ENCODE measurements at places on chromosomes 6 and 20.

DNA sequence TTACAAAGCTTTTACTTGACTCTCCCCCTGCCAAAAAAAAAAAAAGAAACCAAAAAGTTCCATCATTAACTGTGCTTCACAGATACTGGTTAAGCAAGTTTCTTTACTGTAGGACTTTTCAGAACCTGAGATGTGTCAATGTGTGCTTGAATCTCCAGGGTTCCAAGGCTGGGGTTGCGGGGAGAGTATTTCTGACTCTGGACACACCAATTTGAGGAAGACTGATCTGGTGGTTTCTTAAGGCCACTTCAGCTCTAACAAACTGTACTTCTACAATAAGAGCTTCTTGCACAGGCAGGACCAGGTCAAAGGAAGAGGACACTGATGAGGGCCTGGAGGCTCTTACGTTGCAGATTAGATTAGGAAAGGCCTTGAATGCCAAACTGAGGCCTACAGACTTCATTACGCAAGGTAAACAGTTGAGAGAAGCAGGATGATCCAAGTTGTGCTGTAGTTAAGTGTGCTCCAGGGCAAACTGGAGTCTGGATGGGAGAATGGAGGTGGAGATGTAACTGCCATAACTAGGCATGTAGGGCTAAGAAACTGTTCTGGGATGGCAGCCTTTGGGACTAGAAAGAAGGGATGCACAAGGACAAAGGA, 24.4 kb downstream of the COMMD7 start:
- DNase-seq, result no peak

DNA sequence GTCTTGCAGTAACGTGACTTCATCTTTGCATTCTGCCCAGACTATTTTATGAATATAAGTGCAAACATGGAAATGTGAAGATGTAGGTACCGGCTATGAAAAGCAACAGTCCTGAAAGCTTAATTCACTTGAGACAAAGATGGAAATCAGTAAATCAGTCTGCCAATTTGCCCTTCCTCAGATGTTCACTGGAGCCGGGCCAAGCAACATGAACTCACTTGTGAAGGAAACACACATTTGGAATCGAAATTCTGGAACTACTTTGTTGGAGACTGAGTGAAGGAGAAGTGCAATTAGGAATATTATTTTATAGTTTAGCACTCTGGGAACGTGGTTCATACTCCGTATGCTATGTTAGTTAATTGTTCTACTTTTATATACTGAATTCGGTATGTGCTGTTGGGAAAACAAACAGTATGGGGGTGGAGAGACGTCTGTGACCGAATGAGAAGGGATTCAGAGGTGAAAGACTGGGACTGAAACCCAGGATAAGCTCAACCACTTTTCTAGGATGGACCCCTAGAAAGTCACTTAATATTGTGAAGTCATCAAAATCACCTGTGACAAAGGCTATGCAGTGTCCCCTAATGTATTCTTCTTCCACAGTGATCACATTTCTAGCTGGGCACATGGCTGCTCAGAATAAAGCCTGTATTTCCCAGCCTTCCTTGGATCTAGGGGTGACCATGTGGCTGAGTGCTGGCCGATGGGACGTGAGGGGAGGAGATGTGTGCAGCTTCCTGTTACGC, 95.5 kb downstream of the PREX1 start:
- DNase-seq, result no peak

DNA sequence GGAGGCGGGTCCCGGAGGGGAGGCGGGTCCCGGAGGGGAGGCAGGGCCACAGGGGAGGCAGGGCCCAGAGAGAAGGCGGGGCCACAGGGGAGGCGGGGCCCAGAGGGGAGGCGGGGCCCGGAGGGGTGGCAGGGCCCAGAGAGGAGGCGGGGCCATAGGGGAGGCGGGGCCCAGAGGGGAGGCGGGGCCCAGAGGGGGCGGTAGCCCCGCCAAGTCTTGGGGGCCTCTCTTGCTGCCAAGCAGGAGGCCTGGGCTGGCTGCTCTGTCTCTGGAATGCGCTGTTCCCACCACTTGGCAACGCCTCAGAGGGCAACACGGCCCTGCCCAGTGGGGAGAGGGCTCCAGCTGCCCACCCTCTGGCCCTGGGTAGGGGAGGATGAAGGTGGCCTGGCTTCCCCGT, 80.5 kb downstream of the YTHDF1 start:
- no peak for DNase-seq

GRCh38 chr6:134281388-134281787, 36.5 kb downstream of the SGK1 start:
- DNase-seq, result no peak

GRCh38 chr6:14550410-14550809, 432.8 kb downstream of the CD83 start:
- no peak for DNase-seq

DNA sequence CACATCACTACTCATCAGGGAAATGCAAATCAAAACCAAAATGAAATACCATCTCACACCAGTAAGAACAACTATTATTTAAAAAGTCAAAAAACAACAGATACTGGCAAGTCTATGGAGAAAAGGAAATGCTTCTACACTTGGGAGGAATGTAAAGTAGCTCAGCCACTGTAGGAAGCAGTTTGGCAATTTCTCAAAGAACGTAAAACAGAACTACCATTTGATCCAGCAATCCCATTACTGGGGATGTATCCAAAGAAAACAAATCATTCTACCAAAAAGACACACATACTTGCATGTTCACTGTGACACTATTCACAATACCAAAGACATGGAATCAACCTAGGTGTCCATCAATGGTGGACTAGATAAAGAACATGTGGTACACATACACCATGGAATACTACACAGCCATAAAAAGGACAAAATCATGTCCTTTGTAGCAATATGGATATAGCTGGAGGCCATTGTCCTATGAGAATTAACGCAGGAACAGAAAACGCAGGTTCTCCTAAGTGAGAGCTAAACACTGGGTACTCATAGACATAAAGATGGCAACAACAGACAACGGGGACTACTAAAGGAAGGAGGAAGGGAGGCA, 260.4 kb downstream of the RNGTT start:
- DNase-seq, result no peak

- DNase-seq, result no peak
These were observed 158.9 kb upstream of the OLIG3 start for GRCh38 chr6:137652961-137653705.

- no peak for DNase-seq
These were observed 16.2 kb downstream of the GABRR2 start for GRCh38 chr6:89298680-89299465.

DNA sequence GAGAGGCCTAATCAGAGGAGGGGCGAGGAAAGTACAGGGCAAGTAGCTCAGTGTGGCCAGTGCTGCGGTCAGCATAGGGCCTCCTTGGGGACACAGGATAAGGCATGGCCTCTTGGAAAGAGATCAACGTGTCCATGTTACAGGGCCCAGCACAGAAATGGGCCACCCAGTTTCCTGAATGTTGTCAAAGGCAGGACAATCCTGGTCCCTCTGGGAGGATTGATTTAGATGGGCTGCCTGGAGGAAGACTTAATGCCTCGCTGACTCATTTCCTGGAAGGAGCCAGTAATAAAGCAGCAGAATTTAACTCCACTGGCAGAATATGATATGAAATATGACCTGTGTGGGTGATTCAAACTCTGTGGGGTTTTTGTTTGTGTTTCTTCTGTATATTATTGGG, 16.6 kb downstream of the DDO start:
- peak; percentile 21 for DNase-seq

DNA sequence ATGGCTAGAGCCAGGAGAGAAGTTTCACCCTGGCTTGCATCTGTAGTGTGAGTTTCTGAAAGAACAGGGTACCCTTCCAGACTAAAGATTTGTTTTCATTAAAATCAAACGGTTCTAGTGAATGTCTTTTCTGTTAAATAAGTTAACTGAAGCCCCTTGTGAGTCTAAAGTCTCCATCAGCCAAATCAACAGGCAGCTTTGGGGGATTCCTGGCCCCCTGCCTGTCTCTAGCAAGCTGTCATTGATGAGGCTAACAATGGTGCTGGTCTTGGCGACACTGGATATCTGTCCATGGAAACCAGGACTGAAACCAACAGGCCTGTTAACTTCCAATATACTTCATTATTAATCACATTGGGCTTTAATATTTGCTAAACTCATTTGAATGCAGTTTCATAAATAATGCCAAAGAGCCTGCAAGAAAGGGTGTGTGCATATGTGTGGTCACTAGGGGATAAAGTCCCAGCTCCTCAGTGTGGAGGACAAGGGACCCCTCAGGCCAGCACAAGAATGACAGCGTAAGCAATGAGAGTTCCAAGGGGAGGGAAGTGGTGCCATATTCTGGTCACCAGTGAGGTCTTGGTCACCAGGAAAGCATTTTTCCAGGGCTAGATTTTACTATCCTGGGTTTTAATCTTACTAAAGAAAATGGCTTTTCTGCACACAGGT, 9.1 kb upstream of the RNF182 start:
- DNase-seq, result no peak

GRCh38 chr6:46234156-46234556, 63.4 kb upstream of the ENPP5 start:
- DNase-seq, result no peak

DNA sequence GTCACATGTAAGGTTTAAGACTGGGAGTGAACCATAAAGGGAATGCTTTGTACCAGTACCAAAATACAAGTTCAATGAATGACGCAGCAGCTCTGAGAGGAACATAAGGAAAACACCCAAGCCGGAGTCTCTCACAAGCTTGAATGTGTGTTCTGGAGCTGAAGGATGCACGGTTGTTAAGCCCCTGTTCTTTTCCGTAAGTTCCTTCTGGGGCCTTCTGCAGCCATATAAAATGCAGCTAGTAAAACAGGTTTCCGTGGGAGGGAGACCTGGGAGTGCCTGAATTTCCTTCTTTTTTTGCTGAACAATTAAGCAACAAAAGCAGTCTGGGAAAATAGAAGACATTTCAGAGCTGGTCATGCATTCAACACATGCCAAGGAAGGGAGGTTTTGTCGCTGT, 73.2 kb upstream of the JAG1 start:
- no peak for DNase-seq

DNA sequence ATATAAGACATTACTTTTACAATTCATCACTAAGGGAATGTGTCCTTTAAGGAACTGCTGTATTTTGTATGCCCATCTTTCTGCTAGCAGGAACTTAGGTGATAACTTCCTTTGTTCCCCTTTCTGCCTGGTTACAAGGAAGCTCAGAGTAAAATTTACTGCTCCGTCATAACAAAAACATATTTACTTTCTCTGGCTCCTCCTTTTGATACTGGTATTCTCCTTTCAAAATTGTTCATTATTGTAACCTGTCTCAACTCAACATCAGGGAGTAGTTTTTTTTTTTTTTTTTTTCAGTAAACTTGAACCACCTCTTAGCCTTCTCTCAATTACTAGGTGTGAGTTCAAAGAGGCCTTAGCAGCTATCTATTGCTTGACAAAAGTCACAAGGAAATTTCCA, 37.1 kb downstream of the RIPOR2 start:
- DNase-seq, result no peak

DNA sequence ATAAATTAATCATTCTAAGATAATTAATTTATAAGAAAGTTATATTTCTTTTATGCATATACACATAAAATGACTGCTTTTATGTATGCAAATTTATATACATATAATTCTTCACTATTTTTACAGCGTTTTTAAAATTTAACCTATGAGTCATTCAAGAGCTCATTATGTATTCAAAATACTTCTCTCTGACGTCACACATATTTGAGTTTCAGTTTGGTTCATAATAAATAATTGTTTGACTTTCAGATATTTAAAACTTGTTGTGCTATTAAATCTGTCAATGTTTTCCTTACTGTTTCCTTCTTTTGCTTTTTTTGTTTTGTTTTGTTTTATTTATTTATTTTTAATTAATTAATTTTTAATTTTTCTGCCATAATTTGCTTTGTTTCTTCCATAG, 467.5 kb upstream of the ADGRB3 start:
- DNase-seq, result no peak

DNA sequence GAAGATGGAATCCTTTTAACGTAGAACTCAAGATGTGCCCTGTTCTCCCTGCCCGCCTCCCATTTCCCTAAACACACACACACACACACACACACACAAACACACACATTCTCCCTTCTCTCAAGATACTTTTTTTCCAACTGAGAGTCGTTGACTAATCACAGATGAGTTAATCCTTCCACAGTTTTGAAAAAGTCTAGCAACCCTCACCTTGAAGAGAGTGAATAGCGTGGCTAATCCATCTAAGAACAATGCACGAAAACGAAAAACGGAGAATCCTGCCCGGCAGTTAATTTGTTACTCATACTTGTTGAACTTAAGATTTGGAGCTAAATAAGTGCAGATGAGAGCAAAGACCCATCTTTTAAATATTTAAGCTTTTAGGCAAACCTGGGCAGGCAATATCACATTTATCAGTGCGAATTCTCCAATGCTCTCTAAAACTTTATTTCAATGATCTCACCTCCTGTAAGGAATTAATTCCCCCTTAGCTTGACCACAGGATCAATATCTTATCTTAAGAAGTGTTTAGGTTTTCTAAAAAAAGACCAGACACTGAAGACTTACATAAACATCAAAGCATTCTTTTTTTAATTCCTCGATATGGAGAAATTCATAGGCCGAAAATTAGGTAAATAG, 1.1 kb downstream of the AGPAT4 start:
- DNase-seq, result no peak

DNA sequence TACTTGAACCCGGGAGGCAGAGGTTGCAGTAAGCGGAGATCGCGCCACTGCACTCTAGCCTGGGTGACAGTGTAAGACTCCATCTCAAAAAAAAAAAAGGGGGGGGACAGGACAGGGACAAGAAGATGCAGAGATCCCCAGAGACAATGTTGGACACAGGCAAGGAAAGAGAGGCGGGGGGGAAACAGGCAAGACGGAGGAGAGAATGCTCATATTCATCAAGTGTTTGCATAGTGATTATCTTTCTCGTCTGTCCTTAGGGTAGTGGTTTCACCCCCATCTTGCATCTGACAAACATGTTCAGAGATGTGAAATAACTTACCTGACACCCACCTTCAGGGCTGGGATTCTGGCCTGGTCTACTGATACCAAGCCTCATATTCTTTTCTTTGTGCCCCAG, 29.0 kb downstream of the CHMP4B start:
- no peak for DNase-seq

DNA sequence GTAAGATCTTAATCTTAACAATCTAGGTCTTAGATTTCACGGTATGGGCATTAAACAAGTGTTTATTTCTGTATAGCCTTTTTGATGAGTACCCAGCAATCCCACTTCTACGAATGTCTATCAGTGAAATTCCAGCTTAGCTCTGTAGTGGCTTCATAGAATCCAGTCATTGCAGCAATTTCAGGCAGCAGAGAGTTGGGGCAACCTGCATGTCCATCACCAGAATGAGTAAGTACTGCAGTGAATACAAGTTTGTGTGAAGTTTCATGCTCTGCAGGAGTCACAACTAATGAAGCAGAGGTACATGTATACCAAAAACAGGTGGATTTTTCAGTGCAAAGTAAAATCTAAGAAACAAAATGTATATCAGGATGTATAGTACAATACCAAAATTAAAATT, 151.7 kb downstream of the OR2B2 start:
- no peak for DNase-seq

DNA sequence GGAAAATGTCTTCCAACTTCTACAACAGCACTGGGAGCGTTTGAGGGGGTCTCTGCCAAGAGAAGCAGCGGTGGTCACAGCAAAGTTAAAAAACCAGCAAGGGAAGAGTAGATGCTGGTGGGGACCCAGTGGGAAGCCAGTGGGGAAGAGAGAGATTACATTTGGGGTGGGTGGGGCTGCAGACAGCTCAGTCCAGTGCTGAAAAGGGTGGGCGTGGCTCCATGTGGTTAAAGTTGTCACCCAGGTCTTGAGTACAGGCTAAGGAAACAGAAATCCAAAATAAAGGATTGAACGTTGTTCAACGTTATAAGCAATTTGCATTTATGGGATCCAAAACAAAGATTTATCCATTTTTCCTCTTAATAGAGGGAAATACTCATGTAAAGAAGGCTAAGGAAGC, 106.3 kb upstream of the LY86 start:
- DNase-seq, result no peak

All from stromal cell of bone marrow (primary cell).